ENCODE measurements at places on chromosomes 7 and 10.
A peak's percentile ranks its signal among the peaks of the same experiment; 100 is the strongest.

- DNase-seq = no peak
These were observed 157.5 kb upstream of the TNS3 start for GRCh38 chr7:47739301-47739875.

DNA sequence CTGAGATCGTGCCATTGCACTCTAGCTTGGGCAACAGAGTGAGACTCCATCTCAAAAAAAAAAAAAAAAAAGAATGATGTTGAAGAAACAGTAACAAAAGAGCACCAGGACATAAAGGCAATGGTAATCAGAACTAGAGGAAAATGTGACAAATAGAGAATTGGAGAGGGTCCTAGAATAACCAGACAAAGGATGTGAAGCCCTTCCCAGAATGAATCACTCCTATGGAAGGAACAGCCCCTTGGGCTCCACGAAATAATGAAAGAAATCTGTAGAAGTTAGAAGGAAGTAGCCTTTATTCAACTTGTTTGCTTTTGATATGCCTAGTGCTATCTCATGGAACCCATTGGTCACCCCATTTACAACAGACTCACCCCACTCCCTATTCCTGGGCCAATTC is 169.2 kb downstream of the SUGCT start:
- no peak for DNase-seq

DNA sequence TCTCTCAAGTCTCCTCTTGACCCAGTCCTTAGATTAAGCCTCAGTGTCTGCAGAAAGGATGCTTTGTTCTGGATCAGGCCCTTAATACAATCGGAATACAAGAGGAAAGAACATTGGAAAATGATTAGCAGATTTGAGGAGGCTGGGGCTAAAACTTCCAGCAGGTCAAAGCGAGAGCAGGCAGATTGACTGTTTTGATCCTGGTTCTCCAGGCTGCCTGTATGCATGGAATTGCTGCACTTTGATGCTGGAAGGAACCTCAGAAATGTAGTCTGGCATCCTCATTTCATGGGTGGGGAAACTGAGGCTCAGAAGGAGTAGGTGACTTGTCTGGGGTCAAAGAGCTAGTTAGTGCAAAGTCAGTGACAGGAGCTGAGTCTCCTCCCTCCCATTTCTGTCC is 202.8 kb downstream of the EMX2 start:
- DNase-seq = no peak

DNA sequence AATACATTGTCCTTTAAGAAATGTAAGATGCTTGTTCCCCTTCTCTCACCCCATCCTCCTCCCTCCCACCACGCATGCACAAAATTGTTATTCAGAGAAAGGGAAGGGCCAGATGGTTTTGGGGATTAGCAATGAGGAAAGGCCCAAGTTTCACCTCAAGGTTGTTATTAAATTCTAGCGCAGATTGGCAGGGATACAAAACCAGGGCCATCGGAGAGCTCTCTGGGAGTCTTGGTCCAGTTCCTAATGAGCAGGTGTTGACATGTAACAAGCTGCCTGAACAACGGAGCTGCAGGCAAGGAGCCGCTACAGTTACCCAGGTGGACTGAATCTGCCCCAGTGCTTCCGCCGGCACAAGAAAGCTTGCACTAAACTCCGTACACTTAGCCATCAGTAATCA is 9.7 kb upstream of the ANK3 start:
- DNase-seq = no peak

DNA sequence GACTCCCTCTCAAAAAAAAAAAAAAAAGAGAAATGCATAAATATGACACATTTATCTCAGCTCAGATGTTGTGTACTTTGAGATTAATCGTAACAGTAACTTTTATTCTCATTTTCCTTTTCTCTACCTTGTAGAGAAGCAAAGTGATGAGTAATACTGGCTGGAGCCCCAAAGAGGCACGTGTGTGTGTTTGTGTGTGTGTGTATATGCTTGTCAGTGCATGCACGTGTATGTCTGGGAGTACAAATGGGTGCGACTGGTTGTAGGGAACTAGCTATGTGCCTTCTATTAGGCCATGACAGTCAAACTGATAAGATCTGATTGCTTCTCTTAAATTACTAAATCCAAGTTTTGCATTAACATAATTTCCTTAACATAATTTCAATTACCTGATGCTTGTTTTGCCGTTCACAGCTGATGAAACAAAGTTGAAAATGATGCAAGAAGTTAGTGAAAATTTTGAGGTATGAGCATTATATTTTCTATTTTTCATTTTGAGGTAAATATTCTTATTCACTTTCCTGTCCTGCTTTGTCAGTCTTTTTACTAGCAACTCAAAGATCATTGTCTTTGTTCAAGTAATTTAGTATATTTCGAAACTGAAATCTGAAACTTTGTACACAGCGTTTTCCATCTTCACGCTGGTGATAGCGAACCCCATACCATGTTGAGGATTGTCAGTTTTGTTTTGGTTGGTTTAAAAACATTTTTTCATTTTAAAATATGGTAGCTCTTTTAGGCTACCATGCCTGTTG is 3.4 kb downstream of the TRRAP start:
- DNase-seq = no peak

DNA sequence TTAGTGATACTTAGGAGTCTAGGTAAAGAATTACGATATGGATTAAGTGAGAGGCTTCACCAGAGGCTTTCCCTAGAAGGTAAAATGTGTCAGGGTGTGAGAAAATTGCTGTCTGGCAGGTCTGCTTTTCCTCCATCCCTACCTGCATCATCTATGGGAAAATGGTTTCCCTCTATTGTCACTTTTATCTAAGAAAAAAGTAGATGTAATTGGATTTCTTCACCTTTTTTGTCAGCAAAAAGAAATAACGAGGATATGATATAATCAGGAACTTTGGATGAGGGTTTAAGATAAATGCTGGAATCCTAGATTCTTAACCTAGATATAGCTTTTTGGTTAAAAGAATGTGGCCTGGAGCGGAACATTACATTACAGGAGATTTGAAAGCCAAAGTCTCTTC is 146.1 kb downstream of the MAGI2 start:
- DNase-seq = no peak

- no peak for DNase-seq
These were observed 181.0 kb upstream of the RHOBTB1 start for GRCh38 chr10:61124756-61125530.

DNA sequence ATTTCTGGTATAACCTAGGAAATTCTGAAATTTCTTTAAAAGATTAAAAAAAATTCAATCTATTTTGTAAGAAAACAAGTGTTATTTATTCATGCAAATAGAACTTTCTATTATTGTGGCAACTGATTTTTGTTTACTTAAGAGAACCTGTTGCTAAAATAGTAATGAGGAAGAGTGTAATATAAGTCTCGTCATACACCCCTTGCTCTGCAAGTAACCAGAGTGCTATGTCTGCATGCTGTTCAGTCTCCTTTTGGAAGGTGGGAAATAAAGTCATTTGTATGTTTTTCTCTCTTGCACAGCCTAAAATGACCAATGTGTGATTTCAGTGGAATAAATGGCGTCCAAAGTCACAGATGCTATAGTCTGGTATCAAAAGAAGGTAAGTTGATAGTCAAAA is 41.3 kb downstream of the PHTF2 start:
- DNase-seq = no peak

- no peak for DNase-seq
These were observed 143.4 kb downstream of the VPS50 start for GRCh38 chr7:93375603-93376002.

DNA sequence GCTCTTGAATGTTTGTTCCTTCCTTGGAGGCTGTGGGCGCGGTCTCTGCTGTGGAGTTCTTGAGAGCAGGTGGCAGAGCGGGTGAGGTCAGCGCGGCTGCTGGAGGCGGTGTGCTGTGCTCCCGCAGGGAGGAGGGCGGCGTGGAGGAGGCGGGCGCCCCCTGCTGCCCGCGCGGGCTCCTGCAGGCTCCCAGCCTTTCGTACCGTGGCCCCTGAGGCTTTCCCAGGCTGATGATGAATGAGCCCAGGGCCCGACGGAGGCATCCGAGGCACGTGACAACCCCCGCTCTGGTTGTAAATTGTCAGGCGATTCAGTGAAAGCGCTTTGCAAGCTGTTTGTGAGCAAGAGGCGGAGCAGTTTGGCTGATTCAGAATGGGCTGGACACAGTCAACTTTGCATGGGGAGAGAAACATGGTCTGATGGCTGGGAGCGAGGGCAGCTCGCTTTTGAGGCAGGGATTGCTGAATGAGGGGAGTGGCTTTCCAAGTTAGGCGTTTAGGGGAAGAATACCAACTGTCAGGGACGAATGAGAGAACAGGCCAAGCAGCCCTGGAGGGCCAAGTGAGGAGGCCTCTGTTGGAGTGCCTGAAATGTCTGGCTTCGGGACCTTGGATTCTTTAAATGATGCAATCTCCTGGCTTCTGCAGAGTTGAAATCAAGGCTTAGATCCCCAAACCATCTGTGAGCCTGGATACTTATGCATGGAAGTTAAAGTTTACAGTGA is 46.6 kb downstream of the CDHR3 start:
- peak; percentile 83 for DNase-seq

DNA sequence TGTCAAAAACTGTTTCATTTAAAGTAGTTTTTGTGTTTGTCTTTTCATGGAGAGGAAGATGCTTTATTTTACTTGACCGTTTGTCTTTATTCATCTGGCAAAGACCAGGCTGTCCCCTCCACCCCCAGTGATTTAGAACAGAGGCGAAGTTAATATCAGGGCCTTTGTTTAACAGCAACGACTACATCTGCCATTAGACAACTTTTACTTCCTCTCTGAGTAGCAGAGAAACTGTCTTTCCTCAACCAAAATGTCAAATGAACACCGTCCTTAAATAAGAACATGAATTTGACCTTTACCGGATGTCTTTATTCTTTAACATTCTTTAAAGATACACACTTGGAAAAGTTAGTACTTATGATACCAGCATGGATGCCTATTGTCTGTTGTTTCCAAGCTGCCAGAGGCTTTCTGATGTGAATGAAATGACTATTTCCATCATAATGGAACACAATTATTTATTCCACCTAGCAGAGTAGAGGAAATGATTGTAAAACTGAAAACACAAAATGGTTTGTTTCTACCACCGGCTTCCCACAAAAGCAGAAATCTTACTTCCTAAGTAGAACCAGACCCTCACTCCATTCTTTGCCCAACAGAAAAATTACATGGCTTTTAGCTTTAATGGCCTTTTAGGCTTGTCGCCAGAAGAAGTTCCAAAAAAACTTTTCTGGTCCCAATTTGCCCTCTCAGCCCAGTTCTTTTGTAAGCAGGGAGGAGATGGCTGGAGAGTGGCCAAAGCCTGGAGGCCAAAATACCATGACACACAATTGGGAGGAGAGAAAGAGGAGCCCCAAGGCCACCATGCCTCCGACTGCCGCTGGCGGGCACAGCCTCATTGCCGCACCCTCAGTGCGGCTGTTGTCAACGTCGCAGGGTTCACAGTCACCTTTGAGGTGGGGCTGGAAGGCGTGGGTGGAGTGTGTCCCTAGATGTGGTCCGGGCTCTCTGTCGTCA is 168.5 kb downstream of the TEX36 start:
- DNase-seq = no peak

DNA sequence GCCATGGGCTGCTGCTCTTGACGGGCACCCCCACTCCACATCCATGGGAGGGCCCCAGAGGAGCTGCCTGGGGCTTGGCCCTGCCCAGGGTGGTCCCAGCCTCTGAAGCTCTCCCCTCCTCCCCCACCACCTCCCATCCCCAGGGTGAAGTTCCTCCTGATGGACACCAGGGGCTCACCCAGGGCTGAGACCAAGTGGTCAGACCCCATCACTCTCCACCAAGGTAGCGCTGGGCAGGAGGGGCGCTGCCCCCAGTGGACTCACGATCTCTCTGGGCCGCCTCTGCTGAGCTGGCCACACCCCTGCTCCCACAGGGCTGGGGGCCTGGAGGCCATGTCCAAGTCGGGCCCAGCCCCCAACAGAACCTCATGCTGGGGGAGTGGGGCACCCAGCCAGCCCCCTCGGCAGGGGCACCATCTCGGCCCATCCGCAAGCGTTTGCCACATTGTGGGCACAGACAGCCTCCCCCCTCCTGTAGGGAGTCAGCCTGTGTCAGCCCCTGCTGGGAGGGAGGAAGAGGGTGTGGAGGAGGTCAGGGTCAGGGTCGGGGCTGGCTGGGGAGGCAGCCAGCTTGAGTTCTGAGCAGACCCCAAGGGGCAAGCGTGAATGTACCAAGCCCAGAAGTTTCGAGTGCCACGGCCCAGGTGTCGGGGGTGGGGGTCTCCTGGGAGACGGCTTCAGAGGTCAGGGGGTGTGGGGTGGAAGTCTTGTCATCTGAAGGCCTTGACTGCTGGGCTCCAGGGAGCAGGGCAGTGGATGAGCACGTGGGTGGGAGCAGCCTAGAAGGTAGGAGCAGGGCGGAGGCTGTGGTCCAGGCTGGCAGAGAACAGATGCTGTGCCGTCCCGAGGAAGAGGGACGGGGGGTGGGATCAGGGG is 2.8 kb downstream of the UPK3B start:
- DNase-seq = no peak

GRCh38 chr7:147071536-147071935 is 954.9 kb downstream of the CNTNAP2 start:
- no peak for DNase-seq

- DNase-seq = no peak
These were observed 1.9 kb downstream of the UBN2 start for GRCh38 chr7:139232904-139233303.

DNA sequence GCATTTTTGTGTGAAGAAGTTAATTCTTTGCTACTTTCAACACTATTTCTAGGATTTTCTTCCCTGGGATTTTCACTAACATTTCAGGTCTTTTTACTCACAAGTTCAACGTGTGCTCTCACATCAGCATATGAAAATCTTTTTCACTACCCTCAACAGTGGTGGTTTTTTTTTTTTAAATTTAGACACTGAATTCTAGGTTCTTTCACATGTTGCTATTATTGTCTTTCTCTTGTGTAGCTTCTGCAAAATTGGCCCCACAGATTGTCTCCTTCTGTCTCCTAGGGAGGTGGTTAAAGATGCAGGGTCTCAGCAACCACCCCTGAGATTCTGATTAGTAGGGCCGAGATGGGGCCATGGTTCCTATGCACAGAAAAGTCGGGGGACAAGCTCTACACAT is 165.0 kb upstream of the GPR26 start:
- no peak for DNase-seq

GRCh38 chr7:128247640-128248194 is 6.6 kb downstream of the LEP start:
- no peak for DNase-seq

DNA sequence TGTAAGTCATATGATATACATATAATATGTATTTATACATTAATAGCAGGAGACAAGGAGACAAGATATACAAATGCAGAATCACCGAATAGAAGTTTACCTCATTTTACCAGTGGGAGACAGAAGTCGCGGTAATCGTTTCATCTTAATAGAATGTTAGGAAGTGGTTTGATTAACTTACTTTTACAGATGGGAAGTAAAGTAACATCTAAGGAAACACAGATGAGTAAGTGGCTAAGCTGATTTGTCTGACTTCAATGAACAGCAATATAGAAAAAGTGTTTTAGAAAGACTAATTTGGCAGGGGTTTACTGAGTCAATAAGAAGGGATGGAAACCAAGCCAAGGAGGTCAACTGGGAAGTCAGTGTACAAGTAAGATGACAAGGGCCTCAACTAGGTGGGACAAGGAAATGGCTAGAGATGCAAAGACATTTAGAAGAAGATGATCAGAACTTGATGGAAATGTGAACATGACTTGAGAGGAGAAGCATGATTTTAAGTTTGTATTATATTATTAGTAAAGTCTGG is 36.2 kb upstream of the FAM133B start:
- DNase-seq = no peak
